ENCODE measurements at places on chromosomes 2 and 18. TPM values are rescaled to one million over a fixed set of nuclear protein-coding genes. Genes with fewer than 3 reads are reported as not detected.
A peak's percentile ranks its signal among the peaks of the same experiment; 100 is the strongest.

GPBAR1 gene
- total RNA-seq, result 1.2 TPM

DNA sequence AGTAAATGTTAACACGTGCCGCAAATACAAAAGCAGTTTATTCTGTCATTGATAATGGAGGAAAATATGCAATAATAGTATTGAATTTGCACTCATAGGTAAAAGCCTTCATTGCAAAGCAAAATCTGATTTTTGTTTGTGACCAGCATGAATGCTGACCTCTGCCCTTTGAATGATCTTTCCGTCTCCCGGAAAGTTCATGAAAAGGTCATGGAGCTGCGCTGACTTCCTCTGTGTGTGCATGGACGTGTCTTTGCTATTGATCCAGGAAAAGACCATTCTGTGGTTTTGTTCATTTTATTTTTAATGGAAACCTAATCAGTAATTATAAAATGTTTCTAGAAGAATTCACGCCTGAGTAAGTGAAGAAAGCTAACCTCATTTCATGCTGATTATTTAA, 320.0 kb downstream of the MTX2 start:
- no peak overlapping the region for H3K4me3 ChIP-seq
- no peak overlapping the region for H3K27ac ChIP-seq
- H3K4me1 ChIP-seq, result peaks cover under 1% of the 10 kb centered on the region
- H3K27me3 ChIP-seq, result peaks cover 21% of the 10 kb centered on the region
- no peak for DNase-seq

- peaks cover 15% of the 10 kb centered on the region for H3K4me1 ChIP-seq
- H3K27me3 ChIP-seq, result no peaks in the 10 kb centered on the region
- H3K27ac ChIP-seq, result peak overlapping the region; percentile 9
- H3K4me3 ChIP-seq, result no peak overlapping the region
- no peaks in the 10 kb centered on the region for H3K36me3 ChIP-seq
Observed at GRCh38 chr18:31634331-31634713, 42.6 kb downstream of the TTR start.

GRCh38 chr2:192298664-192299063, 103.9 kb upstream of the TMEFF2 start:
- H3K4me1 ChIP-seq, result no peaks in the 10 kb centered on the region
- no peaks in the 10 kb centered on the region for H3K36me3 ChIP-seq
- H3K27me3 ChIP-seq, result no peaks in the 10 kb centered on the region
- no peak overlapping the region for H3K27ac ChIP-seq

DNA sequence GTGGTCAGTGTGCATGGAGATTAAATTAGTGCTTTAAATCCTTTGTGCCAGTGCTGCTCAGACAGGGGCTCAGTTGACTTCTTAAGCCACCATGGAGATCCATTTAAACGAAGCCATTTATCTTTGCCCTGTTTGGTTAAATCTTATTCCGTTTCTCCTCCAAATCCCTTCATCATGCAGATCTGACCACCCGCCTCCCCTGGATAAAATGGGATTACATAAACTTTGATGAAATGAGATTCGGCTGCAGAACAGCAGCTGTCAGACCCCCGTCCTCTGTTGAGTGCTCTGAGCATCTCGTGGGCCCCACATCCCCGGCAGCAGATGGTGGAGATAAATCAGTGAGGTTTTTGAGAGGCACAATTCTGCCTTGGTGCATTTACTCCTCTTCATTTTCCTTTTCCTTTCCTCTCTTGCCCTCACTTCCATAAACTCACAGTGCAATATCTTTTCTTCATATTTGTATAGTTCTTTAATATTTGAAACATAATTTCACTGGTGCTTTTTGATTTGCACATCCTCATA, 84.4 kb upstream of the TWIST2 start:
- no peak overlapping the region for H3K4me3 ChIP-seq
- no peak overlapping the region for H3K27ac ChIP-seq
- peaks cover 7% of the 10 kb centered on the region for H3K27me3 ChIP-seq
- no peaks in the 10 kb centered on the region for H3K36me3 ChIP-seq
- DNase-seq, result no peak
- no peaks in the 10 kb centered on the region for H3K4me1 ChIP-seq

Measured in activated CD4-positive, alpha-beta T cell treated with anti-CD3 and anti-CD28 coated beads, Interleukin-2, amount 10 ng/mL, durations not matched to agents 7 days and 5 days (primary cell).